ENCODE measurements at places on chromosomes 7 and 10.

DNA sequence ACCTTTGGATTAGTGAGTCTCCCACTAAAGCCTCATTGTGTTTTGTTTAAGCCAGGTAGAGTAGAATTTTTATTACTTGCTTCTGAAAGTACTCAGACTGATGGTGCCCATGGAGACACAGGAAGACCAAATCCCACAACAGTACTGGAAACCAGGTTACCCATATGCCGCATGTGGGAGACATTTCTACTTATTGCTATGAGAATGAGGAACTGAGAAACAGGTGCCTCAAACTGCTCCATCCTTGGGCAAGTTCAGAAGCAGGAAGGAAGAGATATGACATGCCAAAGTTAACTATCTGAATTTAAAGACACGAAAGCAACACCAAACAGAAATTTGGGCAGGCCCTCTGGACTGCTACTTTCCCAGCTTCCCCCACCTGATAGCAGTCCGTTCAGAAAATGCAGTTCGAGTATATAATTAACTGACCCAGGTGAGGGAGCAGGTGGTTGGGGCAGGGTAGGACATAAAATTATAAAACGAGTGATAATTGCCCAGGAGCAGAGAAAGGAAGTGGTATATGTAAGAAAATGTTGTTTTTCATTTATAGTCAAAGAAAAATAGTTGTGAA, 382.3 kb upstream of the MTPN start:
- DNase-seq = no peak

GRCh38 chr7:76260171-76260703, 42.2 kb upstream of the HSPB1 start:
- peak; percentile 44 for DNase-seq

GRCh38 chr7:64618785-64619456, 47.0 kb upstream of the ZNF107 start:
- DNase-seq = peak; percentile 31

DNA sequence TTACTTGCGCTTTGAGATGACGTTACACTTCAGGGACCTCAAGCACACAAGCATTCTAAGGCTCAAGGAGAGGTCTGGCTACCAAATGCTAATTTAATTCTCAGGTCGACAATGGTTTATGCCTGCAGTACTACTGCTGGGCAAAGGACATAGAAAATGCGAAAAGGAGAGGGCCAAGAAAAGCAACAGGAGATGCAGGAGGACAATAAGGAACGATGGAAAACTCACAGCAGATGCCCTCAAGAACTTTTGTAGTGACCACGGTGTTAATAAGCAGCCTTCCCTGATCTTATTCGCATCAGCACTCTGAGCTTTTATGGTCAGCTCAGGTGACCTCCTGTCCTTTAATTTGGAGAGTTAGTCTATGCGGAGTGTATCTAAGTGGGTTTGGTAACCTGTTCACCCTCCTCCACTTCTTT, 146.3 kb downstream of the GPR85 start:
- DNase-seq = no peak

GRCh38 chr7:116969371-116969902, 16.1 kb downstream of the ST7 start:
- no peak for DNase-seq

DNA sequence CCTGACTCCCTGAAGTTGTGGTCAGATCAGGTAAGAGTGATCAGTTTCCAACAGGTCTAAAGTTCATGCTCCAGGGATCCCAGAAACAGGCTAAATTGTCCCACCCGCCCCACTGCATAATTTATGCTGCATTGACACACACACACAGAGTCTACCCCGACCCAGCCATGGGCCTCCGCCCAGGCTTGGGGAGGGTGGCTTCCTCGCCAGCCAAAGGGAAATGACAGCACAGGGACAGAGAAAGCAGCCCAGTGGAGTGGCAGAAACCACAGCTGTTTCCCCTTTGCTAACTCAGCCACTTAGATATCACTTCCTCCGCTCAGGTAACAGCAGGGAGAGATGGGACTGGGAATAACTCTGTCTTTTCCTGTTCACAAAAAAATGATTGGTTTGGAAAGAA, 9.4 kb downstream of the SH3PXD2A start:
- no peak for DNase-seq

GRCh38 chr10:83248106-83248631, 891.1 kb upstream of the GHITM start:
- no peak for DNase-seq

DNA sequence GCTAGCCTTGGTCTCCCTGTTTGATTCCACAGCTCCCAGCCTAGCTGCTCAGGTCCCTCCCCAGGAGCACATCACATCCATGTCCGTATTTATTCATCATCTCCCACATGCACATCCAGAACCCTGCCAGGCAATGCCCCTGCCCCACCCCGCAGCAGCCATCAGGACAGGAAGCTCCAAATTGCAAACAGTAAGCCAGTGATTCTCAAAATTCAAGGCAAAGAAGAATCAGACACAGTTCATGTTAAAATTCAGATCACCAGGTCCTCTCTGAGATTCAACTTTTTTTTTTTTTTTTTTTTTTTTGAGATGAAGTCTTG, 17.7 kb downstream of the LRRC20 start:
- DNase-seq = no peak

GRCh38 chr10:59904426-59905065, 1.8 kb downstream of the CCDC6 start:
- no peak for DNase-seq

- no peak for DNase-seq
Measured at GRCh38 chr7:51977913-51978312, 661.3 kb upstream of the COBL start.

- DNase-seq = no peak
Measured at GRCh38 chr7:82264783-82265305, 178.7 kb downstream of the CACNA2D1 start.

DNA sequence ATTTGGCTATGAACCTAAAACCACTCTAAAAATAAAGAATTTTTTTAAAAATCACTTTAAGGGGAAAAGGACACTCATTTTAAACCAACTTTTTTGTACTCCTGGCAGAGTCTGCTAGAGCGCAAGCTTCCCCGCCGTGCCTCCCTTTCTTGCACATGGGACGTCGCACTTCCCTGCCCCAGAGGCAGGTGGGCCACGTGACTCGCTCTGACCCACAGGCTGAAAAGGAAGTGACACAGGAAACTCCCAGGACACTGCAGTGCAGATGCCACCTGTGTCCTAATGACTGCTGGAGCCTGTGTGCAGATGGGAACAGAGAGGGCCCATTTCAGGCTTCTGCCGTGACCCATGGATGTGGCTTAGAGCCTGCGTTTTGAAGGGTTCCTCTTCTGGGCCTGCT, 142.1 kb upstream of the LANCL2 start:
- DNase-seq = no peak

DNA sequence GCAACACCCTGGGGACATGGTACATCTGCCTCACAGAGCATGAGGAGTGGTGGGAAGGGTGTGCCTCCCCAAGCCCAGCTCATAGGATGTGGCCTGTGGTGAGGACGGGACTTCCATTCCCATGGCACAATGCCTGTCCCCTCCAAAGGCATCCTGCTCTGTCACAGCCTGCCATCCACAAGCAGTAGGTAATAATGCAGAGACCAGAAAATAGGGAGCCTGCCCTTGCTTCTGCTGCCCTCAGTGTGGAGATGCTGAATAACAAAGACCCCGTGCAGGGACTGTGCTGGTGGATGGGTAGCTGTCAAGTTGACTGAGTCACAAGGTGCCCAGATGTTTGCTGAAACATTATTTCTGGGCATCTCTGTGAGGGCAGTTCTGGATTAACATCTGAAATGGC, 199.9 kb upstream of the GRB10 start:
- no peak for DNase-seq

DNA sequence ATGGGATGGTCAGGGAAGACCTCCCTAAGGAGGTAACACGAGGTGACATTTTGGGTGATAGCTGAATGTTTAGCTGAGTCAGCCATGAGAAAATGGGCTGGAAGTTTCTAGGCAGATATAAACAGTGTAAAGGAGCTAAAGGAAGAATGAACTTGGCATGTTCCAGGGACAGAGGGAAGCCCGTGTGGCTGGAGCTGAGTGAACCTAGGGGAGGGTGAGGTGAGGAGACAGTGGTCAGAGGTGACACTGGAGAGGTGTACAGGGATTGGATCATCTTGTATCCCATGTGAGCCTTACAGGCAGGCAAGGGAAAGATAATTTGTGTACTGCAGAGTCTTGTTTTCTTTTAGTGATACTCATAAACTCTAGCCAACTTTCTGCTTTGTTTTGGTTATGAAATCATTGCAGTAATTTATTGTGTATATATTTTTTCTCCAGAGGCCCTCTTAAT, 1.8 kb downstream of the STARD3NL start:
- DNase-seq = no peak

DNA sequence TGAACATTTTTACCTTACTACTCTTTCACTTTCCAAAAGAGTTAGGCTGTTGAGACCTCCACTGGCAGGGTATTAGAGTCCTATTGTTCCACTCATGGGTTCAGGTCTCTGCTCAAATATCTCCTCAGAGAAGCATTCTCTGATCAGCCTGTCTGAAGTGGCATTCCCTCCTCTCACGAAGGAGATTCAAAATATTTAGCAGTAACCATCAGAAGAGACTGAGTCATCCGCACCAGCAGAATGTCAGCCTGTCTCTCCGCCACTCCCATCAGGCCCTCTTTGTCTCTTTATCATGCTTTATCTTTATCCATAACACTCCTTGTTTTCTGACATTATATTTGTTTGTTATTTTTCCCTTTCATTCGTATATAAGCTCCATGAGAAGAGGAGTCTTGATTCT, 79.1 kb downstream of the AASS start:
- DNase-seq = no peak

- no peak for DNase-seq
Measured at GRCh38 chr7:151408839-151409666, 785 bp downstream of the WDR86 start.

GRCh38 chr7:18283045-18283444, 212.5 kb upstream of the HDAC9 start:
- DNase-seq = no peak

- peak; percentile 14 for DNase-seq
Measured at GRCh38 chr7:100585511-100586265, at the start of gene LRCH4. Gene LRCH4 (minus strand): TSS chr7:100586129. CDS start chr7:100586100, 29 bp downstream.

- DNase-seq = no peak
Measured at GRCh38 chr10:58742141-58742540, 229.5 kb downstream of the BICC1 start.

- no peak for DNase-seq
Measured at GRCh38 chr7:20491284-20491683, 124.2 kb upstream of the ABCB5 start.

GRCh38 chr10:21599582-21599981, 65.5 kb downstream of the MLLT10 start:
- no peak for DNase-seq

DNA sequence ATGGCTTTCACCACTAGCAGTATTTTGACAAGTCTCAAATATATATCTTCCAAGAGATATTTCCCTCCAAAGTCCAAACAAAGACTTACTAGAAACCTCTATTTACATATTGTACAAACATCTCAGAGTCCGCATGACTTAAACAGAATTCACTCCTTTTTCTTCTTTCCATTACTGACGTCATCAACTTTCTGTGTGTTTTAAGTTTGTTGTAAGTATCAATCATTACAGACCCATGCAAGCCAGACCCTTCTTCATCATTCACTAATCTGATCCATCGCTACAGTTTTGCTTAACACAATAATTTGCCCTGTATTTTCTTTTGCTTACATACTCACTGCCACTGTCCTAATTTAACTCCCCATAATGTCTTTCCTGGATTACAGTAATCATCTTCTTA, 51.9 kb downstream of the SEMA3A start:
- DNase-seq = no peak

GRCh38 chr7:139711991-139712743, 65.6 kb downstream of the HIPK2 start:
- no peak for DNase-seq

- no peak for DNase-seq
Measured at GRCh38 chr10:64519831-64520230, 998.6 kb downstream of the REEP3 start.

All from DMS153 (cell line).